Effector memory CD4-positive, alpha-beta T cell (primary cell): ENCODE measurements at places on chromosomes 4 and X.
A peak's percentile ranks its signal among the peaks of the same experiment; 100 is the strongest.

DNA sequence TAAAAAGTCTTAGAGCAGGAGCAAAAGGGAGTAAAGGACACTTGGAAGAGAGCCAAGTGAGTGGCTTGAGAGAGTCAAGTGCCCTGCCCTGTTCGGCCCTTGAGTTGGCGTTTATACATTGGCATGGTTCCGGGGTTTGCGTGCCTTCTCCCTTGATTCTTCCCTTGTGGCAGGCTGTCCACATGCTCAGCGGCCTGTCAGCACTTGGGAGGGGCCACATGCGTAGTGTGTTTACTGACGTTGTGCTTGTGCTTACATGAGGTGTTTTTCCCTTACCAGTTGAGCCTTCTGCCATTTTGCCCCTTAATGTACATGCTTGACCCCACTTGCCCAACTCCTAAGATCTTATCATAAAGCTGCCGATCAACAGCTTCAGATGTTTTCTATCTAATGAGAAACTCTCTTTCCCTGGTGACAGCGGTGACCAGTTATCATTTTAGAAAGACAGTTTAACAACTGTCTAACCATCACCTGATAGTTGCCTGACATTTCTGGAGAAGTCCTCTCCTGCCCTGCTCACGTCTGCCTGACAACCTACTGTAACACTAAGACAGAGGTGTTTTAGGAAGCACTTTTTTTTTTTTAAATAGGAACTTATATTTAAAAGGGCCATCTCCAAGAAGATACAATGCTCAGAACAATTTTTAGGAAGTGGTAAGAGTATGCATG is 49.5 kb upstream of the GC start:
- no peak for DNase-seq

DNA sequence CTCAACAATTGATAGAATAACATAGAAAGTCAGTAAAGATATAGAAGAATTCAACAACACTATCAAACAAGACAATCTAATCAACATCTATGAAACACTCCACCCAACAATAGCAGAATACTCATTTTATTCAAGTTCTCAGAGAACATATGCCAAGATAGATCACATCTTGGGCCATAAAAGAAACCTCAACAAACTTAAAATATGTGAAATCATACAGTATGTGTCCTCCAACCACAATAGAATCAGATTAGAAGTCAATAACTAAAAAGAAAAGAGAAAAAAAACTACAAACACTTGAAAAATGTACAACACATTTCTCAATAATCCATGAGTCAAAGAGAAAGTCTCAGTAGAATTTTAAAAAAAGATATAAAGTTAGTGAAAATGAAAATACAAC is 78.6 kb upstream of the LDB2 start:
- no peak for DNase-seq

DNA sequence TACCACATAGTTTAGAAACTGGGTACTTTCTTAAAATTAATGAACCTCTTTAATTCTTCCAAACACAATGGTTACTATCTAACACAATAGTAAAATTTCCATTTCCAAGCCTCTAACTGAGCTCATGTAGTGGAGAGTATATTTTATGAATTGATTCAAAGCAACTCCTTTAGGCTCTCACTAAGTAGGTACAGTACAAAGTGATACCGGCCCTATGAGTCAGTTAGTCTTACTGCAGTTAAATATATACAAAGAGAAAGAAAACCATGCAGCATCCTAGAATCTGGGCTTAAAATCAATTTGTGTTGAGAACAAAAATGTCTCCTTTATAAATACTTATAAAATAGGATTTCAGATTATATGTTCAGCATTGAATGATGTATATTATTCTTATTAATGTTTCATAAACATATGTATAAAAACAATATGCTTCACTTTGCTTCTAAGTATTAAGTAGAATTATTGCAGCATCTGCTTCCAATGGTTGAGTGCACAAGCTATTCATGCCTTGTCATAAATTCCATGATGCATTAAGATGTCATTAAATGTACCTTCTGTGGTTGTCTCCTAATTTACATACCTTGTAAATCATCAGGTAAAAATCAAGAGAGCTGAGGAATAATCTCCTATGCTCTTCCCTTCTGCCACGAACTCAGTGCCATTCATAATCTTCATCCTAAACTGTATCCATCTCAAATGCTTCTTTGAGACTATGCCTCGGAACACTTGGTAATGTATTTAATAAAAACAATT is 1037.8 kb downstream of the STPG2 start:
- no peak for DNase-seq

GRCh38 chr4:10413177-10413576 is 44.0 kb downstream of the ZNF518B start:
- no peak for DNase-seq

DNA sequence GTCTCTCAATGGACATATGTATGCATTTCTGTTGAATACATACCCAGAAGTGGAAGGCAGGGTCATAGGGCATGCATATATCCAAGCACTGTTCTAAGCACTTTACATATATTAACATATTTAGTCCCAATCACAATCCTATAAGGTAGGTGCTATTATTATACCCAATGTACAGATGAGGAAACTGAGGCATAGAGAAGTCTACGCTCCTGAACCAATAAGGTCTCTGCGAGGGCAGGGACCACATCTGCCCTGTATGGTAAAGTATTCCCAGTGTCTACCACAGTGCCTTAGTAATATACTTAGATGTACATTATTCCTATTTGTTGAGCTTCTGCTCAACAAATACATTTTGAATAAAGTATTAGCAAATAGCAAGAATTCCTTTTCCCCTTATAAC is 5.2 kb downstream of the PPAT start:
- DNase-seq, result no peak

DNA sequence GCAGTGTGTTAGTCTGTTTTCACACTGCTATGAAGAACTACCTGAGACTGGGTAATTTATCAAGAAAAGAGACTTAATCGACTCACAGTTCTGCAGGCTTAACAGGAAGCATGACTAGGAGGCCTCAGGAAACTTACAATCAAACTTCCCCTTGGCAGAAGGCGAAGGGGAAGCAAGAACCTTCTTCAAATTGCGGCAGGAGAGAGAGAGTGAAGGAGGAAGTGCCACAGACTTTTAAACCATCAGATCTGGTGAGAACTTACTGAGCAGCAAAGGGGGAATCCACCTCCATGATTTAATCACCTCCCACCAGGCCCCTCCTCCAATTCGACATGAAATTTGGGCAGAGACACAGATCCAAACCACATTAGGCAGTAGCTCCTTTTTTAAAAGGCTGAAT is 59.2 kb upstream of the LEF1 start:
- DNase-seq, result no peak

DNA sequence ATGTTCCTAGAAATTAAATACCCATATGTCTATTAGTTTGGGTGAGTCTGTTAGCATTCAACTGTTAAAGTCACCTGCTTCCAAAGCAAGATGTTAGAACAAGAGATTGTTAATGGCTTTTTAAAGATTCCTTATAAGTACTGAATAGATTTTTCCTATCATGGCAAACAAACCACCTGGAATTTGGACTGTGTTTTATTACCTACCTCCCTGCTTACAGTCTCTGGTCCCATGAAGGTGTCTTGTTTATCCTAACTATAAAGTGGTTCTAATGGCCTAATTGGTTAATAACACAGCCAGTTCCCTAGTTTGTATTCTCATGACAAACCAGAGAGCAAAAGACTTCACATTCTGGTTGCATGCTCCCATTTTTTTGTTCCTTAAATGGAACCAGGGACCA is 149.5 kb downstream of the PPP1R2C start:
- no peak for DNase-seq

DNA sequence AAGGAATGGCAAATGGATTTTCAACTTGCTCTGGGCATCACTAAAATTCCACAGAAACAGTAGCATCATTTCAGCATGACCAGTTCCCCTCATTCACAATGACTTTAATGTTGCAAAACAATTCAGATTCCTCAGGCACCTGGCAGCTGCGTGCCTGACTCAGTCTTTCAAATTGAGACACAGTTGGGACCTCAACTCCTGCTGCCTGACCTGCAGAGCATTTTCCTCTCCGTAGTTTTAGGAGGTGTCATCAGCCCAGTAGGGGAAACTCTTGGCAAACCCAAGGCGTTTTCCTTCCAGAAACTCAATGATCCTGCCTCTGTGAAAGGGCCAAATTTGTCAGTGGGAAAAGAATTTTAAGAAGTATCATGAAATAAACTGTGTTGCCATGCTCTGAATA is 388.9 kb downstream of the SPRY1 start:
- no peak for DNase-seq

DNA sequence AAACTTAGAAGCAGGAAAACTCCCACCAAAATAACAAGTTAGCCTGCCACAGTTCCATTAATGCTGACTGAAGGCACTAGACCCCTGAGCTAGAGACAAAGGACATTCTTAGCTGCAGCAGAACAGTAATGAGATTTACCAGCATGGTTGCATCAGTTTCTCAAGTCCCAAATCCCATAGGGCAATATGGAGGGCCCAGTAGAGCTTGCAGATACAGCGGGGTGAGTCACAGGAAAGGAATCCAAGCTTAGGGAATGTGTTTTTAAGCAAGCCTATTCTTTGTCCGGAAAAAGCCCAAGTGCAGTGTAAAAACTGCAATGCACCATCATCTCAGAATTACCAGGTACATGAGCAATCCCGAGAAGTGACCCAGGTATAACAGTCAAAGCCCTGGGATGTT is 51.3 kb upstream of the EXOC1L start:
- DNase-seq, result no peak

- no peak for DNase-seq
Measured at GRCh38 chrX:64580605-64581004, 185.4 kb upstream of the MTMR8 start.

GRCh38 chrX:6026429-6026828 is 202.2 kb downstream of the NLGN4X start:
- no peak for DNase-seq

GRCh38 chrX:35700121-35700520 is 98.0 kb upstream of the MAGEB16 start:
- DNase-seq, result no peak

- DNase-seq, result no peak
Measured at GRCh38 chr4:108287834-108288413, 119.2 kb upstream of the LEF1 start.

DNA sequence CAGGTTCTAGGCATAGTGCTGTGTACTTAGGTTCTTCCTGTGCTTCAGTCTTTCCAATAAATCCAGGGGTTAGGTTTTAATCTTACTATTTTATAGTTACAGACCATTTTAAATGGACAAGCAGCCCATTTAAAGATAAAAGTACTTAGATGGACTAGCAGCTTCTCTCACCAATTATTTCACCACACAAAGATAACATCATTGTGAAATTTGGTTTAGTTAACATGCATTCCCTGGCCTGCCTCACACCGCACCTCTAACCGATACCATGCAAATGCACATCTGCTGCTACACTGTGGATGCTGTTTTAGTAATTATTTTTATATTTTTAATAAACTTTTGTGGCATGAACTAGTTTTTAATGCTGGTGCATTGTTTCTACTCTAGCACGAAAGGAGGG is 252.6 kb downstream of the RAPGEF2 start:
- no peak for DNase-seq

DNA sequence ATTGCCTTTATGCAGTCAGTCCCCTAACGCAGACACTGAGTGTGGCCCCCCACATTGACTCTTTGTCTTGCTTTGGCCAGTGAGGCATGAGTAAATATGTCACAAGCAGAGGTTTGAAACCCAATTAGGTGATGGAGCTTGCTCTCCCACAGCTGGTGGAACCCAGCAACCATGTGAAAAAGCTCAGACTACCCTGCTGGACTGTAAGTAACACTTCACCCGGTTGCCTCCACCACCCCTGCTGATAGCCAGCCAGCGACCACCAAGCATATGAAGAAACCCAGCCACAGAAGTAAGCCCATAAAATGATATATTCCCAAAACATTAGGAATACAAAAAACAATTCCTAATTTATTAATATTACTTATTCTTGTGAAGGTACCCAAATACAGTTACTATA is 21.6 kb upstream of the PDCL2 start:
- no peak for DNase-seq

DNA sequence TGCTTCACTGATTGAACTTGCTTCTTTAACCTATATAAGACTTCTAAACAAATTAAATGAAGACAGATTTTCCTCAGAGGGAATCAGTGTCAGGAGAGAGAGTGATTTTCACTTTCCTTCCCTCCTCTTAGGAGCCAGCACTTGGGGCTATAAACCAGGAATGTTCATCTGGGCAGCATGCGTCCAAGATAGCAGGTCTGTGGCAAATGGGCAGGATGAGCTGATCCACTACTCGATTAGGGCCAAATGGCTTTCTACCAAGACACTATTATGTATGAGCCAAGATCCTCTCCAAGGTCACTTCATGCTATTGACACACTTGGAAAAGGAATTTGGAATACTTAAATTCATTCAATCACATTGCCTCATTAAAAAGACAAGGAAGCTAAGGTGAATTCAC is 203.9 kb upstream of the GRID2 start:
- no peak for DNase-seq

GRCh38 chrX:41922431-41923151 is 763 bp downstream of the CASK start:
- no peak for DNase-seq

- no peak for DNase-seq
Measured at GRCh38 chrX:40326186-40326965, 228.6 kb upstream of the BCOR start.

DNA sequence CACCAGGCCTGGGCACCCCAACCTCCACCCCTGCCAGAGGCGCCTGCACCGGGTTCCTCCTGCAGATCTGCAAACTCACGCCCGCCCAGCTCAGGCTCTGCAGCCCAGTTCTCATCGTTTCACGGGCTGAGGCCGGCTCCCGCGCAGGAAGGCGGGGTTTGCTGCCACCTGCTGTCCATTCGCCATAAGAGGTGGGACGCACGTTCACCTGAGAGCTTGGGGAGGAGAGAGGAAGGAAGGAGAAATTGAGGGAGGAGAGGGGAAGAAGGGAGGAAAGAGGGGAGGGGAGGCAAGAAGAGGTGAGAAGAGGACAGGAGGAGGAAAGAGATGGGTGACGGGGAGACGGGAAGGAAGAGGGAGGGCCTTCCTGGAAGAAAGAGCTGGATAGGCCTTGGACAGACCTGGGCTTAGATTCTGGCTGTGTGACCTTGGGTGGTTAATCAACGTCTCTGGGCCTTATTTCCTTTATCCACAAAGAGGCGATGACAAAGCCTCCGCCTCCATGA is 114.5 kb downstream of the ADRA2C start:
- peak; percentile 26 for DNase-seq

DNA sequence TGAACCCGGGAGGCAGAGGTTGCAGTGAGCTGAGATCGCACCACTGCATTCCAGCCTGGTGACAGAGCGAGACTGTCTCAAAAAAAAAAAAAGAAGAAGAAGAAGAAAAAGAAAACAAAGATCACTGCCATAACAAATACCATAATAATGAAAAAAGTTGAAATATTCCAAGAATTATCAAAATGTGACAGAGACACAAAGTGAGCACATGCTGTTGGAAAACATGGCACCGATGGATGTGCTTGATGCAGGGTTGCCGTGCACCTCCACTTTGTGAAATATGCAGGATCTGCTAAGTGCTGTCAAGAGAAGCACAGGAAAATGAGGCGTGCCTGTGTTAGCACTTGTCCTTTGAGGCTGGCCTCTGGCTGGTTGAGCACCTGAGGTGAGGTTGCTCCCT is 133.3 kb downstream of the STK32B start:
- no peak for DNase-seq

- no peak for DNase-seq
Measured at GRCh38 chr4:2981256-2981819, 18.0 kb downstream of the GRK4 start.

- no peak for DNase-seq
Measured at GRCh38 chr4:4730249-4730648, 129.2 kb upstream of the MSX1 start.
